ENCODE measurements at places on chromosomes 3 and 15.

- no peak for DNase-seq
Measured at GRCh38 chr3:159757341-159758060, 231.1 kb upstream of the IL12A start.

GRCh38 chr15:98628216-98628615, 20.1 kb upstream of the IGF1R start:
- DNase-seq, result no peak

GRCh38 chr3:108546692-108547091, 36.3 kb upstream of the MYH15 start:
- DNase-seq, result no peak

DNA sequence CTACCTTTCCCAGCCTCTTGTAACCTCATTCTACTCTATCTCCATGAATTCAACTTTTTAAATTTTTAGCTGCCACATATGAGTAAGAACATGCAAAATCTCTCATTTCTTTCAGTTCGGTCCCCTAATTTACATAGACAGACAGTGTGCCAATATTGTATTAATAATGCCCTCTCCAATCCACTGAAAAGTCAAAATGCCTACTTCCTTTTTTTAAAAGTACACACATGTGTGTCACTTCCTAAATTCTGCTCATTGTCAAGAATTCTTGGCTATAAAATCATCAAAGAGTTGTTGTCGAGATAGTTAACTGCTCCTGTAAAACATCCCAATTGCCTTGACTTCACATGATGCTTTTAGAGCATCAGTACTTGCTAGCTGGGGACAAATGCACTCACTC, 84.2 kb upstream of the IL12A start:
- no peak for DNase-seq

DNA sequence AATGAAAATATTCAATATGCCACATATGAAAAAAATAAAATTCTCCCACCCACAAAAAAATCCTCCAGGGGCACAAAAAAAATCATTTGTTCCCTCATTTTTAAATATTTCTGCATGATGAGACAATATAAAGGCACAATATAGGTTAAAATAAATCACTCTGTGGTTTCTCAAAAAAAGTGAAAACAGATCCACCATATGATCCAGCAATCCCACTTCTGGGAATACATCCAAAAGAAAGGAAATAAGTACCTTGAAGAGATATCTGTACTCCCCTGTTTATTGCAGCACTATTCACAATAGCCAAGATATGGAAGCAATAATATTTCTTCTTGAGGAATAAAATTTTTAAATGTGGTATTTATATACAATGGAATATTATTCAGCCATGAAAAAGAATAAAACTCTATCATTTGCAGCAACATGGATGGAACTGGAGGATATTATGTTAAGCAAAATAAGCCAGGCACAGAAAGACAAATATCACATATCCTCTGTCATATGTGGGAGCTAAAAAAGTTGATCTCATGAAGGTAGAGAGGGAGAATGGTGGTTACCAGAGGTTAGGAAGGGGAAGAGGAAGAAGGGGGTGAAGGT, 1.5 kb downstream of the ATP8B4 start:
- no peak for DNase-seq

DNA sequence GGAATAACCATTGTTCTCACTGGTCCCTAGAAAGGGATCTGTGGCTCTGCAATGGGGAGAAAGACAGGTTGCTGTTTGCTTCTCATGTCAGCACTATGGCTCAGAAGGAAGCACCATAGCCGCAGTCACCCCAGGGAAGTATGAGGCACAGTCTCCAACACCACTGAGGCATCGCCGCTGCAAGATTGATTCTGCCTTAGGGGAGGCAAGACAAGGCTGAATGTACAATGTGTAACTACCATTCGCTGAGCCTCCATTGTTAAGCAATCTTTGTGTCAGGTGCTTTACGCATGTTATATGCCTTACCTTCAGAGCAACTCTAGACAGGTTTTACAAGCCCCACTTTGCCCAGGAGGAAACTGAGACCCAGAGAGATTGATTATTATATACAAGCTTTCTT, 100.7 kb upstream of the KCNMB2 start:
- no peak for DNase-seq

- no peak for DNase-seq
Measured at GRCh38 chr3:62622553-62623174, 249.3 kb upstream of the FEZF2 start.

DNA sequence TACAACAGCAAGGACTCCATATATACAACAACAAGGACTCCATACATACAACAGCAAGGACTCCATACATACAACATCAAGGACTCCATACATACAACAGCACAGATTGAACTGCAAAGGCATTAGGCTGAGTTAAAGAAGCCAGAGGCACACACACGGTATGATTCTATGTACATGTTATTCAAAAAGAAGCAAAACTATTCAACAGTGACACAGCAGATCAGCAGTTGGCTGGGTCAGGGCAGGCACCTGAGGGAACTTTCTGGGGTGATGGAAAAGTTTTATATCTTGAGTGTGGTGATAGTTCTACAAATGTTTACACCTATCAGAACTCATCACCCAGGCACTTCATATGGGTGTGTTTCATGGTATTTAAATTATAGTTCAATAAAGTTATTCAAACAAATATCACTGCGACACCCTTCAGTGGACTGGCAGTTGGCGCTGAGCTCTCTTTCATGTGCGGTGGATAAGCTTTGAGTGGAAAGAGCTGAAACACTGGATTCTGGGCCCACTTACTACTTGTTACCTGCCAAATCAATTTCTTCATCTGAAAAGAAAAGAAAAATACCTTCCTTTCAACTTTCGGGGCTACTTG, 28.0 kb downstream of the RFTN1 start:
- no peak for DNase-seq

GRCh38 chr15:73924171-73924921, 1.9 kb upstream of the LOXL1 start:
- DNase-seq, result no peak

DNA sequence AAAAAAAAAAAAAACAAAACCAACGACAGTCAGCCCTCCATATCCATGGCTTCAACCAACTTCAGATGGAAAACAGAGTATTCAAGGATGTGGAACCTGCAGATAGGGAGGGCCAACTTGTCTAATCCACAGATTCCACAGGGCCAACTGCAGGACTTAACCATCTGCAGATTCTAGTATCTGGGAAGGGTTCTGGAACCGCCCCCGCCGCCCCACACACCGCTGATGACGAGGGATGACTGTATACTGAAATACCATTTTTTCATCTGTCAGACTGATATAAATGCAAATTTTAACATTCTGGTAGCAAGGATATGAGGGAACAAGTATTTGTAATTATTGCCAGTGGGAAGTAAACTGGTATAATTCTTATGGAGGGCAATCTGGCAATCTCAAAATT, 29.5 kb downstream of the ADPGK start:
- DNase-seq, result no peak

DNA sequence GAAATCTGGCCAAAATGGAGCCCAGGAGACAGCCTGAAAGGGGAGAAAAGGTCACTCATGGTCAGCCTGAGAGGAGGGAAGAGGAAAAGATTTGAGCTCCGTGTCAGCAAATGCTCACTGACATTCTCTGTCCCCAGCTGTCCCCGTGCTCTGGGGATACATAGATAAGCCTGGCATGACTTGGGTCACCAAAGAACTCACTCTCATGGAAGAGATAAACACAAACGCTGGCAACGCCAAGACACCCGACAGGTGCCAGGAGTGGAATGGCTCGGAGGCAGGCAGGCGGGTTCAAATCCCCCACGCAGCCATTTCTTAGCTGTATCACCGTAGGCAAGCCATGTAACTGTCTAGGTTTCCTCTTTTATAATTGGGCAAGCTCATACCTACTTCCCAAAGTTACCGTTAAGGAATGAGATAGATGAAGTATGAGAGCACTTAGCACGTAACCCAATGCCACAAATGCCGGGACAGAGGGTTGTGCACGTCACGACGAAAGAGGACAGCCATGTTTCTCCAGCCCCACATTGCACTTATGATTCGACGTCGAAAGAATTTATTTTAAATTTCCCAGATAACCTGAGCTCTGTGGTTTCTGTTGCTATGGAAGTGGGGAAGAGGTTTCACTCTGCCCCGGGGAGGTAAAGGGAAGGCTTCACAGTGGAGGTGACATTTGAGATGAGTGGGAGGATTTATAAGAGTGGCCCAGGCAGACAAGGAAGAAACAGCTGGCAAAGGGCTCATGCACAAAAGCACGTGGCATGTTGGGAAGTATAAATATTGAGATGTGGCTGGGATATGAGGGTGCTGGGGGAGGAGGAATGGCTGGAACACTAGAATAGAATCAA, 41.4 kb upstream of the TSEN2 start:
- DNase-seq, result no peak

GRCh38 chr3:34260271-34261000, 462.0 kb downstream of the PDCD6IP start:
- DNase-seq, result no peak

- DNase-seq, result no peak
Measured at GRCh38 chr3:146382386-146382785, 87.0 kb downstream of the PLSCR2 start.

- DNase-seq, result no peak
Measured at GRCh38 chr15:70252951-70253320, 155.2 kb upstream of the TLE3 start.

GRCh38 chr3:140956058-140956835, 14.6 kb downstream of the SLC25A36 start:
- DNase-seq, result no peak

- no peak for DNase-seq
Measured at GRCh38 chr3:178518660-178519396, 17.4 kb upstream of the KCNMB2 start.

GRCh38 chr3:119595639-119596334, 1.9 kb upstream of the PLA1A start:
- no peak for DNase-seq

- no peak for DNase-seq
Measured at GRCh38 chr15:83396101-83396500, 51.0 kb upstream of the SH3GL3 start.

- DNase-seq, result no peak
Measured at GRCh38 chr3:130242850-130243569, 102.5 kb upstream of the COL6A5 start.

- no peak for DNase-seq
Measured at GRCh38 chr3:71372911-71373637, 210.5 kb downstream of the FOXP1 start.

All from activated CD4-positive, CD25-positive, alpha-beta regulatory T cell treated with anti-CD3 and anti-CD28 coated beads, Interleukin-2, amount 50 U/mL, for 72 hours (primary cell).